ENCODE measurements at places on chromosomes 4 and X.
A peak's percentile ranks its signal among the peaks of the same experiment; 100 is the strongest.

DNA sequence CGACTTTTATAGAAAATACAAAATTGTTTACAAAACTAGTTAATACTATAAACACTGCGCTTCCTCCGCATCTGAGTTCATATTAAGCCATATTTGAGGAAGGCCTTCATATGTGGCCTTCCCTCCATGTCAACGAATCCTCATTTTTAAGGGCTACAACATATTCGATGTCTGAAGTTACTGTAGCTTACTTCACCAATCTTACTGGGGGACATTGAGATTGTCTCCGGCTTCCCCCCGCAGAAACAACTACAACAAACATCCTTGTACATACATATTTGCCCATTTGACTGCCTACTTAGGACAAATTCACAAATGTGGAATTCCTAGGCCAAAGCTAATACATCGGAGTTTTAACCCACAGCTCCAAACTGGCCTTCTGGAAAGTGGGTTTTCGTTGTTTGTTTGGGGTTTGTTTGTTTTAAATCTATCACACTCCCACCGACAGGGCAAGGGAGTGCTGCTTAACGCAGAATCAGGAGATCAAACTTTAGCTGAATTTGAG, 581 bp upstream of the FAM114A1 start:
- DNase-seq = no peak

- no peak for DNase-seq
Observed at GRCh38 chrX:20026278-20026677, 35.4 kb upstream of the BCLAF3 start.

DNA sequence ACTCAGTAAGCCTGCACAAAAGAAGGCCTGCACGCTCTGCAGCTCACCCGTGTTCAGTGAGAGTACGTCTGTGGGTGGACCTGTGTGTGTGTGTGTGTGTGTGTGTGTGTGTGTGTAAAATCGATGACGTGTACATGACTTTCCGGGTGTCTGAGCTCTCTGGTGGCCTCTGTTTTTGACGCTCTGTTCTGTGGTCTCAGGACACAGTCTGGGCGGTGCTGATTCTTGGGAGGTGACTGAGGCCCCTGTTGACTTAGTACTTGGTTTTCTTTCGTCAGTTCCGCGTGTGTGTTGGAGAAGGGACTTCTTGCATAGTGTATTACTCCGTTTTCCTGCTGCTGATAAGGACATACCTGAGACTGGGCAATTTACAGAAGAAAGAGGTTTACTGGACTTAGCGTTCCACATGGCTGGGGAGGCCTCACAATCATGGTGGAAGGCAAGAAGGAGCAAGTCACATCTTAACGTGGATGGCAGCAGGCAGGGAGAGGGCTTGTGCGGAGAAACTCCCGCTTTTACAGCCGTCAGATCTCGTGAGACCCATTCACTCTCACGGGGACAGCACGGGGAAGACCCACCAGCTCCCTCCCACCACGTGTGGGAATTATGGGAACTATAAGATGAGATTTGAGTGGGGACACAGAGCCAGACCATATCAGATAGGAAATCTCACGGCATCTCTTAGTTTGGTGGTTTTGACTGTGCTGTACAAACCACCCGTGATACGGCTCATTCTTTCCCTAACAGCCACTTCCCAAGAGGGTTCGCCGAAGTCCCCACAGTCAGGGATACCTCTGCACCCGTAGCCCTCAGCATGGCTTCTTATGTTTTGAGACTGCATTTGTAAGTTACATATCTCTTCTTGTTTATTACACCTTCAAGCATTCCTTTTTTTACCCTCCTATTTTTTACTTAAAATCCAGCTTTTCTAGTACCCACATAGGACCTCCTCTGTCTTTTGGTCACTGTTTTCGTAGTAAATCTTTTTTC, 24.5 kb downstream of the UVSSA start:
- DNase-seq = no peak

GRCh38 chrX:117713411-117713810, 403.2 kb downstream of the KLHL13 start:
- DNase-seq = no peak

DNA sequence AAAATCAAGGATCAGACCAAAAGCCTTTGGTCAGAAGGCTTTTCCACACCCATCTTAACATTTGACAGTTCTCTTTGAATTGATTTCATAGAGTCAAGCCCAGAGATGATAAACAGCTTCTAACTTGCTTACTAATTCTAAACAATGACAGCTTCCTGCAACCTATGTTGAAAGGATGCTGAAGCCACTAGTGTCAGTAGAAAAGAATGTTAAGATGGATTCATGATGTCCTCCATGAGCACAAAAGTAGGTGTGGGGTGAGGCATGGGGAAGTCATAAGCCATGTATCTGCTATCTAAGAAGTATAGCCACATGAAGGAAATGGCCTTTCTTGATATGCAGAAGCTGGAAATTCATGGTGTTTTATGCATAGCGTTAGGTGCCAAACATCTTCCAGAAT, 269.3 kb downstream of the DHX15 start:
- DNase-seq = no peak

DNA sequence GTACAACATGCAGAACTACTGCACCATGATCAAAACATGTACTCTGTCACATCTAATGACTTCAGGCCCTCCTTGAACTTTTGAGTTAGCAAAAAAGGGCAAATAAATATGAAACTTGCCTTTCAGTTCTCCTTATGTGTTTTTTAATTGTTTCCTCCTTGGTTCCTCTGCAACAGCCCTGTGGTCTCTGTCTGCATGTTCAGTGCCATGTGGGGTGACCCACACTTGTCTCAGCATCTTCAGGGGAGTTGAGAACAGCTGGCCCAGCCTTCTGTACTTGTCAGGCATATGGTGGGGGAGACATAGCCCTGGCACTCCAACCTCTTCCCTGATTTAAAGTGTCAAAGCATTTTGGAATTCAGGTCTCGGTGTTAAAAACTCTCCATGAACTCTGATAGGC, 188.0 kb upstream of the PGRMC2 start:
- no peak for DNase-seq

- no peak for DNase-seq
Observed at GRCh38 chrX:48794911-48795515, 6.9 kb upstream of the HDAC6 start.

DNA sequence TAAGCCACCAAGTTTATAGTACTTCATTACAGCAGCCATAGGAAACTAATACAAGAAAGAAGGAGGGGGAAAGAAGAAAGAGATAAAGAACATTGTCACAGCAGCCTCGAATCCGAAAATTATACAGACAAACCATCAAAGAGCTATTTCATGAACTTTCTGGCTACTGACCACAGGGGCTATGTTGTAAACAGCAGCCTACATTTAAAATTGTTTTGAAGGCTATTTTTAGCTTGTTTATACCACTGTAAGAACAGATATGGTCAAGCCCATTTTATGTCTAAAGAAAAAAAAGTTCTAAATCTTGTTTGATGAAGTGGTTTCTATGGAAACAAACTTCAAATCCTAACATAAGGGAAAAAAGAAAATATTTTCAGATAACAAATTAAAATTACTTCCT, 282.1 kb downstream of the GABRG1 start:
- no peak for DNase-seq

- DNase-seq = no peak
Observed at GRCh38 chr4:176052744-176053143, 12.9 kb upstream of the WDR17 start.

GRCh38 chr4:56630876-56631666, 50.0 kb downstream of the HOPX start:
- DNase-seq = no peak

DNA sequence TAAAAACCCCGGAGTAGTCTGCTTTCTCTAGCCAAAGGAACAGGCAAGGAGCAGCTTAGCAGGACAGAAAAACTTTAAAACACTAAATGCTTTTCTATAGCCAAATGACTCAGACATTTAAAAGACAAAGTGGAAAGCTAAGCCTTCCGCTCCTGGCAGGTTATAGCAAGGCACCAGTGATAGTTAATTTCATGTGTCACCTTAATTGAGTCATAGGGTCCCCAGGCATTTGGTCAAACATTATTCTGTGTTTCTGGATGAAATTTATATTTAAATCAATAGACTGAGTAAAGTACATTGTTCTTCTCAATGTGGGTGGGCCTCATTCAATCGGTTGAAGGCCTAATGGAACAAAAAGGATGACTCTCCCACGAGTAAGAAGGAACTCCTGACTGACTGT, 885.7 kb upstream of the ADGRL3 start:
- no peak for DNase-seq

GRCh38 chrX:19750028-19750782, 137.2 kb downstream of the SH3KBP1 start:
- DNase-seq = no peak

GRCh38 chrX:23327104-23327503, 7.5 kb upstream of the PTCHD1 start:
- DNase-seq = no peak

DNA sequence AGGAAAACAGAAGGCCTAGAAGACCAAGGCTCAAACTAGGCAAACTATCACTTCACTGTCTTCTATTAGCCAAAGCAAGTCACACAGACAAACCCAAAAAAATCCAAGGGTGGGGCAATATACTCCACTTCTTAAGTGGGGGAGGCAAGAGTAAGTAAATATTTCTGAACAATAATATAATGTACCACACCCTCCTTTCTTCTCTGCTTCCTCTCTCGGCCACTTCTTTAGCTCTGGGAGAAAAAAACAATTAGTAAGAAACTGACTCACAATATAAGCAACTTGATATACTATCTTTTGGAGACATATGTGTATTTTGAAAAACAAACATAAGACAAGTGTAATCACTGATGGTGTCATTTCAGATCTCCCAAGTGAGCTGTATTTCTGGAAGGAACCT, 14.8 kb downstream of the DCAF8L1 start:
- no peak for DNase-seq

DNA sequence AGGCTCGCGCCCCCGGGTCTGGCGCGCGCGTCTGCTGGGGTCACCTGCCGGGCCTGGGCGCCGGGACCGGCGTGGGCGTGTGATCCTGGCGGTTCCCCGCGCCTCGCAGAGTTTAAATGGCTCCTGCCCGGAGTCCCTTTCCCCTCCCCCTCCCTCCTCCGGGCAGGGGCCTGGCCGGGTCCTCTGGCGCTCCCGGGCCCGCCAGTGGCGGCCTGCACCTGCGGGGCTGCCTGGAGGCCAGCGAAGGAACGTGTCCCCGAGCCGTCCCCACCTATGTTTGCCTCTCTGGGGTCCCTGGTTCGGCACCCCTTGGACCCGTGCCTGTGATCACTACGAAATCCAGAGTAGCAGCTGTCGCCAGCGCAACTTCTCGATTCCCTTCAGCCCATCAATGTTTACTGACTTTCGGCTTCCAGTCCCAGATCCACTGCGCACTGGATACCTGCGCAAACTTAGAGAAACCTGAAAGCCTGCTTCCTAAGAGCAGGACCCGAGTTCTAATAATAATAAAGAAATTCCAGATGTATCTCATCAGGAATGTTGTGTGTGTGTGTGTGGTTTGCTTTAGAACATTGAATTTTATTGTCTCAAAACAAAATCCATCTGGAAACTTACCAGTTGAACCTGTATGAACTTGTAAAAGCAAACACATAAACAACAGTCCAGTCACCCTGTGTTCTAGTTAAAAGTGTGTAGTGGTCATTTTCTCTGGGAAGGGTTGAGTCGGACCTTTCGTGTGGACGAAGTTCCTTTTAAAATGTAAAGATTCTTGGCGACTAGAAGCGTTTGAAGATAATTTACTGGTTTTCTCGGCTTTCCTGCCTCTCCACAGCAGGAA, 788 bp downstream of the SHROOM2 start:
- no peak for DNase-seq

DNA sequence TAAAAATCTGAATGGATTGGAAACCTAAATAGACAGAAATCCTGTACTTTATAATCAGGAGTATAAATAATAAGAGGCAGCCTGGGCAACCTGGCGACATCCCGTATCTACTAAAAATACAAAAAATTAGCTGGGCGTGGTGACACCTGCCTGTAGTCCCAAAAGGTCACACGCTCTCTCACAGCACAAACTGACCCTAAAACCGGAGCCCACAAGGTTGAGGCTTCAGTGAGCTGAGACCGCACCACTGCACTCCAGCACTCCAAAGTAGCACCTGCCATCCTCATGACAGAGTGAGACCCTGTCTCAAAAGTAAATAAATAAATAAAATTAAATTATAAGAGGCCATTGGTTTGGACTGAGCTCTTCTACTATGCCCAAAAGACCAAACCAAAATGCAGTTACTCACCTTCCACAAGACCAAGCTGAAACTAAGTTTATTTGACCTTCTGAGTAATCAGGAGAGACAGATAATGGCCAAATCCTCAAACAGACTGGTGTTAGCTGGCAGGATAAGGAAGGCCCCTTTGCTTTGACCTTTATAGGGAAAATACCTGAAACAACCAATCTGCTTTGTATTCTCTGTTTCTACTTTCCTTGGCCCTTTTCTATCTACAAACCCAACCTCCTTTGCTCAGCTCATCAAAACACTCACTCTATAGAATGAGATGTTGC, 3.2 kb upstream of the GRSF1 start:
- no peak for DNase-seq

GRCh38 chr4:76980261-76980660, 30.7 kb downstream of the SEPTIN11 start:
- no peak for DNase-seq

- DNase-seq = no peak
Observed at GRCh38 chr4:87915621-87916020, 59.9 kb upstream of the SPP1 start.

DNA sequence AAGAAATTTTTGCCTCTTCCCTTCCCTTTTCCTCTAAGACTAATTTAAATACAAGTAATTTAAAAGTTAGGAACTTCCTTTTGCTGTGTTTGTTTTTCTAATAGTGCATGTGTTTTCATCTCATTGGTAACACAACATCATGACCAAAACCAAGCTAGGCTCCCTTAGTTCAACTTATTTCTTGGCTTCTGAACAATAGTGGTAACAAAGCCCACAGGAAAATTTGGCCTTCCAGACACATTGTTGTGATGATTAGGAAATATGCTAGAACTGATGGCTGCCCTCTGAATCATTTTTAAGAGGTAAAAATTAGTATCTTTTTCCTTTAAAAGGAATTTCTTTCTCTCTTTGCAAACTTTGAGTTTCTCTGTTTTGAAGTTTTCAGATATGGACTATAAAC, 25.5 kb upstream of the TEC start:
- DNase-seq = no peak

- no peak for DNase-seq
Observed at GRCh38 chr4:11116940-11117339, 311.8 kb downstream of the HS3ST1 start.

GRCh38 chr4:152590179-152591031, 54.5 kb upstream of the FBXW7 start:
- peak; percentile 46 for DNase-seq

DNA sequence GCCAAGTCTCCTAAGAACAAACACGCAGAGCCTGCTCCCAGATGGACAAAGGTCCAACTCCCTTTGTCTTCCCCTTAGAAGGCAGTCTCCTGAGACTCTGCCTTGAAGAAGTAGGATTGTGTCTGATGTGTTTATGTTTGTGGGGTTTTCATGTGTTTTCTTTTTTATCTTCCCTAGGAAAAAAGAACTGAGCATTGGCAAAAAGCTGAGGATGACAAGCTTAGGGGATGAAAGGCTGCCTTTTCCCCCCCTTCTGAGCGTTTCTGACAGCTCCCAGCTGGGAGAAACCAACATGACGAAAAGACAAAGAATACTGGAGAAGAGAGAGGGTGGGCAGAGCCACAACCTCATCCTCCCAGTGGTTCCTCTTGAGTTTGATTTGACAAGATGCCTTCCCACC, 181.1 kb downstream of the EVC2 start:
- no peak for DNase-seq

All from HS-27A (cell line).